Type B pancreatic cell (in vitro differentiated cells): ENCODE measurements at places on chromosomes 4 and X. TPM values are rescaled to one million over a fixed set of nuclear protein-coding genes. Genes with fewer than 3 reads are reported as not detected.

Gene TMEM150C
- total RNA-seq = 5.7 and 7.8 TPM in 2 replicates

Gene CPLX1
- total RNA-seq = 3.7 and 5.6 TPM in 2 replicates

Gene NCAPG
- 11.8 and 46.0 TPM in 2 replicates for total RNA-seq

Gene SGMS2
- 25.8 and 79.0 TPM in 2 replicates for total RNA-seq

Gene RTL3
- not detected in 2 replicates for total RNA-seq

Gene ETDB
- total RNA-seq = not detected in 2 replicates

Gene ARX
- total RNA-seq = 12.1 and 12.4 TPM in 2 replicates

Gene CSAG1
- total RNA-seq = not detected in 2 replicates

Gene UGT2B11
- 0.56 and 1.2 TPM in 2 replicates for total RNA-seq

Gene IL3RA
- not detected in 2 replicates for total RNA-seq

Gene TCEAL4
- 50.5 and 68.1 TPM in 2 replicates for total RNA-seq

DNA sequence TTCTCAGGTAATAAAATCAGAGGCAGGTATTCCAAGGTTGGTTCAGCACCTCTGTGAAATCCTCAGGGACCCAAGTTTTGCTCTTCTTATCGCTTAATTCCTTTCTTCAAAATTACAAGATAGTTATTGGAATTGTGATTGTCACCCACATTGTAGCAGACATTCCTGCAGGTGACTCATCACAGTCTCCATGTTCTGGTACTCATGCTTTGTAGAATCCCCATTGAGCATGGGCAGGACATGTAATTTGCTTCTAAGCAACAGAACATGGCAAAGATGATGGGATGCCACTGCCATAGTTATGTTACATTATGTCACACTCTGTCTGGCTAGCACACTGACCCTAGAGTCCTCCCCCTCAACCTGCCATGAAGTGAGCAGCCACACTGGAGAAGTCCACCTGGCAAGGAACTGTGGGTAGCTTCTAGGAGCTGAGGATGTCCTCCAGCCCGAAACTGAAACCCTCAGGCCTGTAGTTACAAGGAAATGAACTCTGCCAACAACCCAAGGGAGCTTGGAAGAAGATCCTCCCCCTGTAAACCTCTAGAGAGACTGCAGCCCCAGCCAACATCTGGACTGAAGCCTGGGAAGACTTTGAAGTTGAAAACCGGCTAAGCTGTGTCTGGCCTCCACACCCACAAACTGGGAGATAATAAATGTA is 58.3 kb upstream of the GUCY1A1 start:
- no peak overlapping the region for H3K4me3 ChIP-seq
- DNase-seq = no peak
- H3K27ac ChIP-seq = no peak overlapping the region
- no peaks in the 10 kb centered on the region for H3K36me3 ChIP-seq

GRCh38 chr4:86741846-86742245 is 107.3 kb downstream of the SLC10A6 start:
- no peaks in the 10 kb centered on the region for H3K27me3 ChIP-seq
- H3K4me3 ChIP-seq = no peak overlapping the region
- H3K36me3 ChIP-seq = peaks cover 55% of the 10 kb centered on the region
- no peaks in the 10 kb centered on the region for H3K4me1 ChIP-seq

- H3K4me1 ChIP-seq = no peaks in the 10 kb centered on the region
- no peaks in the 10 kb centered on the region for H3K27me3 ChIP-seq
- DNase-seq = no peak
Measured at GRCh38 chrX:54992911-54993622, 921 bp downstream of the PFKFB1 start.

GRCh38 chr4:171035909-171036308 is 777.3 kb upstream of the GALNTL6 start:
- no peak for DNase-seq
- H3K36me3 ChIP-seq = no peaks in the 10 kb centered on the region
- no peak overlapping the region for H3K4me3 ChIP-seq

GRCh38 chrX:47500554-47500953 is 17.5 kb upstream of the ZNF41 start:
- no peaks in the 10 kb centered on the region for H3K36me3 ChIP-seq
- H3K27ac ChIP-seq = no peak overlapping the region
- no peaks in the 10 kb centered on the region for H3K27me3 ChIP-seq
- no peak for DNase-seq
- no peak overlapping the region for H3K4me3 ChIP-seq

GRCh38 chr4:54120518-54120917 is 20.6 kb downstream of the GSX2 start:
- no peaks in the 10 kb centered on the region for H3K4me1 ChIP-seq
- no peak for DNase-seq
- no peak overlapping the region for H3K27ac ChIP-seq

DNA sequence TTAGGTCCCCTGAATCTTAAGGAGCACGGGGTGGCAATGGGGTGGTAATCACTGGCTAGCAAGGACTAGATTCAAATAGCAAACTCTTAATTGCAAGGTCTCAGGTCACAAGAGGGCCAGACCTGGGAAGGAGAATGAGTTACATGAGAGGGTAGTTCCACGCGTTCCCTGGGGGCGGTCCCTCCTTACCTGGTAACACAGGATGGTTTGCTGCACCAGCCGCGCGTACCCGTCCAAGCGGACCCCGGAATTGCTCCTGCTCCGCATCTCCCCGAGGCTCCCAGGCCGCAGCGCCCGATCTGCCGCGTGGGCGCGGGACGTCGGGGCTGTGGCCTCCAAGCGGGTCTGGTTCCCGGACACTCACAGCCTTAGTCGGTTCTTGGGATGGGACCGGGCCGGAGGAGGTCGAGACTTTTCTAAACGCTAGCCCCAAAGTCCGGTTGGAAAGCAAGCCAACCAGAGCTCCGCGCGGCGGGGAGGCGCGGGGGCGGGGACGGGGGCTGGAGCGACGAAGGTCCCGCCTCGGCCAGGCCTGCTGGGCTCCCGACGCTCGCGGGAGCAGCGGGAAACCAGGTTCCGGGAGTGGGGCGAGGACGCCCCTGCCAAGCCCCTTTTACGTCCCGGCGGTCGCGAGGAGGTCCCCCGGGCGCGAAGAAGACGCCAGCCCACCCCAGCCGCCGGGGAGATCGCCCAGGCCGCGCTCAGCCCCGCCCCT is at the start of gene PHKA2:
PHKA2 (minus strand) TSS at position 449 of the 715 bp plus-strand sequence; CDS start at position 267, 182 bp downstream.
- peak within 1 kb of the TSS; percentile 89 for H3K4me3 ChIP-seq
- no peaks in the 10 kb centered on the region for H3K27me3 ChIP-seq
- peaks cover 5% of the 10 kb centered on the region for H3K4me1 ChIP-seq
- no peaks in the 10 kb centered on the region for H3K36me3 ChIP-seq

- no peaks in the 10 kb centered on the region for H3K36me3 ChIP-seq
- H3K4me3 ChIP-seq = no peak overlapping the region
- no peak overlapping the region for H3K27ac ChIP-seq
- DNase-seq = no peak
Measured at GRCh38 chr4:138576684-138577083, 334.5 kb upstream of the SLC7A11 start.

- no peaks in the 10 kb centered on the region for H3K36me3 ChIP-seq
- no peaks in the 10 kb centered on the region for H3K27me3 ChIP-seq
- H3K27ac ChIP-seq = no peak overlapping the region
- H3K4me1 ChIP-seq = no peaks in the 10 kb centered on the region
- DNase-seq = no peak
Measured at GRCh38 chrX:1587161-1587560, 4.2 kb upstream of the AKAP17A start.

GRCh38 chr4:104938624-104939023 is 208.1 kb upstream of the TET2 start:
- no peaks in the 10 kb centered on the region for H3K36me3 ChIP-seq
- no peaks in the 10 kb centered on the region for H3K27me3 ChIP-seq
- no peak for DNase-seq
- H3K4me3 ChIP-seq = no peak overlapping the region

- H3K27me3 ChIP-seq = no peaks in the 10 kb centered on the region
- no peak overlapping the region for H3K27ac ChIP-seq
- DNase-seq = no peak
- peaks cover 6% of the 10 kb centered on the region for H3K4me1 ChIP-seq
- H3K36me3 ChIP-seq = peaks cover 11% of the 10 kb centered on the region
Measured at GRCh38 chr4:173243917-173244658, 75.5 kb downstream of the GALNT7 start.

DNA sequence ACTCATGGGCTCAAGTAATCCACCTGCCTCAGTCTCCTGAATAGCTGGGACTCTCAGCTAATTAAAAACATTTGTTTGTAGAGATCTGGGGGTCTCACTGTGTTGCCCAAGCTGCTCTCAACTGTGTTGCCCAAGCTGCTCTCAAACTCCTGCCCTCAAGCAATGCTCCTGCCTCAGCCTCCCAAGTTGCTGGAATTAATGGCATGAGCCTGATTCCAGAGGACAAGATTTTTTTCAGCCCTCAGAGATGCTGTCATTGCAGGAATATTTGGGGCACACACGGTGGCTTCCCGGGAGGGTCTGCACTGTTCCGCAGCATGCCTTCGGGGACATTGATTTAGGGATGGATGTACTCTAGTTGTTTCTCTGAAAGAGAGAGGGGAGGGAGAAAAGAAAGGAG is 49.7 kb downstream of the STK32B start:
- no peak overlapping the region for H3K4me3 ChIP-seq
- H3K4me1 ChIP-seq = no peaks in the 10 kb centered on the region
- H3K27me3 ChIP-seq = peaks cover 47% of the 10 kb centered on the region

GRCh38 chrX:13666836-13667235 is 13.9 kb downstream of the TCEANC start:
- no peak for DNase-seq
- no peak overlapping the region for H3K4me3 ChIP-seq
- no peaks in the 10 kb centered on the region for H3K4me1 ChIP-seq
- H3K27me3 ChIP-seq = no peaks in the 10 kb centered on the region
- H3K36me3 ChIP-seq = no peaks in the 10 kb centered on the region

- peak overlapping the region; percentile 82 for H3K27ac ChIP-seq
- peak overlapping the region; percentile 50 for H3K4me3 ChIP-seq
- H3K4me1 ChIP-seq = no peaks in the 10 kb centered on the region
- H3K36me3 ChIP-seq = no peaks in the 10 kb centered on the region
- no peaks in the 10 kb centered on the region for H3K27me3 ChIP-seq
Measured at GRCh38 chrX:116239944-116240840, 69.6 kb downstream of the AGTR2 start.

DNA sequence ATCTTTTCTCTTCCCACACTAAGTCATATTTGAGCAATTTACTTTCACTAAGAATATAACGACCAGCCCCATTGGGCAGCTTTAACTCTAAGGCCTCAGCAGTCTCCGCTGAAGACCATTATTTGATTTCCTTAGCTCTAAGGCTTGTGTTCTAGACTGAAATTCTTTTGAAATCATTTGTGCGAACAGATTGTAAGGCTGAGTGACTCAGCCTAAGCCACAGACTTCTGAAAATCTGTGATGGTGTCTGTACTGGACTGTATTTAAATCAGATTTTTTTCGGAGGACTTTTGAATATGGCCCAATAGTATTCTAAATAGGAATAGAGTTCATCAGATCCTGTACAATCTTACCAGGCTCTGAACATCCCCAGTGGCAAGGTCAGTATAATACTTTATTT is 150.3 kb upstream of the TECRL start:
- no peak for DNase-seq
- no peaks in the 10 kb centered on the region for H3K36me3 ChIP-seq
- no peaks in the 10 kb centered on the region for H3K4me1 ChIP-seq
- H3K4me3 ChIP-seq = no peak overlapping the region
- H3K27me3 ChIP-seq = no peaks in the 10 kb centered on the region

DNA sequence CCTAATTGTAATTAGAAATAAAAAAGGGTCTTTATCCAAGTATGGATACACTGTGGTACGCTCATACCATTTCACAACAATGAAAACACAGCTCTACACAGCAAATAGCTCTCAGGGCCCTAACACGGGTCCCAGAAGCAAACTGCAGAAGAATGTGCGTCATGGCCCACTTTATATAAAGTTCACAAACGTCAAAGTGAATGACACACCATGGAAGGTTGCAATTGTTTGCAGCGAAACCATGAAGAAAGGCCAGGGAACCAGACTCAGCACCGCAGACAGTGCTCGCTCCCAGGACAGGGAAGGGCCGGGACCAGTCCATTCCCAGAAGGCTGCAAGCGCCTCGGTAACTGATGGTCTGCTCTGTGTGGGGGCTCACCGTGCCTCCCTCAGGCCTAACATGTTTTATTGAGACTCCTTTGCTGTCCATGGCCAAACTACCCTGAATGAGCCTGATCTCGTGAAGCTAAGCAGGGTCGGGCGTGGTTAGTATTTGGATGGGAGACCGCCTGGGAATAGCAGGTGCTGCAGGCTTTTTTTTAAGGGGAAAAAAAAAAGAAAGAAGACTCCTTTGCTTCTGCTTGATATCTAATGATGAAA is 47.8 kb downstream of the ACOX3 start:
- H3K4me3 ChIP-seq = no peak overlapping the region
- H3K27me3 ChIP-seq = no peaks in the 10 kb centered on the region
- H3K36me3 ChIP-seq = peaks cover 19% of the 10 kb centered on the region
- peaks cover 17% of the 10 kb centered on the region for H3K4me1 ChIP-seq
- DNase-seq = no peak

DNA sequence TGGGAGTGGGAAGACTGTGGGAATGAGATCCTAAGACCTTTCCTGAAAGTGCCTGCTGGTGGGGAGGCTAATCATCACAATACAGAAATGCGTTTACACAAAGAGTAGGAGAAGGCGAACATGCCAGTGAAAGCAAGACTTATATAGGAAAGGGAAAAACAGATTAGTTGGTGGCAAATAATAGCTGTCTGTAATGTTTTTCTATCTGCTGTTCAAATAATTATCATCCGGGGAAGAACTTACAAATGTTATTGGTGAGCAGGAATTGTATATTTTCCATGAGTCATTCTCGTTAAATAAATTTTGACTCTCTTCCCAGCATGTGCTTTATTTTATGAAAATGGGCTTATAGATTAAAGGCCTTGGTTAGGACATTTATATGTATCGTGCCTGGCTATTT is 196.5 kb downstream of the ARHGAP10 start:
- no peak overlapping the region for H3K27ac ChIP-seq
- no peak for DNase-seq
- H3K36me3 ChIP-seq = peaks cover 13% of the 10 kb centered on the region
- no peaks in the 10 kb centered on the region for H3K27me3 ChIP-seq
- no peak overlapping the region for H3K4me3 ChIP-seq
